ENCODE measurements at places on chromosomes 13 and 19.

DNA sequence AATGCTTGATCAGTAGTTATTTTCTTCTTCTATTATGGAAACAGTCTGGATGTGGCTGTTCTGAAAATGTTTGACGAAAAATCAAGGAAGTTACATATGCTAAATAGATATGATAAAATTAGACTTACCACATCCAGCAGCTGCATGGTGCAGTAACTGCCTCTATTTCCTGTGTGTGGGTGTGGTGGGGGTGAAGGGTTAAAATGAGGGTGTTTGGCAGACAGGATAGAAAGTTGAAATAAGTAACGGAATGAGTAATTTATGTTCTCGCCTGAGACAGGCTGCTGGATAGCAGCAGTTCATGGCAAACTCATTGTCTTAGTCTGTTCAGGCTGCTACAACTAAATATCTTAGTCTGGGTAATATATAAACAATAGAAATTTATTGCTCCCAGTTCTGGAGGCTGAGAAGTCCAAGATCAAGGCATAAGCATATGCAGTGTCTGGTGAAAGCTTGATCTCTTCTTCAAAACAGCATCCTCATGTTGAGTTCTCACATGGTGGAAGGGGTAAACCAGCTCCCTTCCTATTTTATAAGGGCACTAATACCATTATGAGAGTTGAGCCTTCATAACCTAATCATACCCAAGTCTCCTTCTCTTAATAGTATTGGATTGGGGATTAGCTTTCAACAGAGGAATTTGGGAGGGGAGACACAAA, 1248.9 kb downstream of the SLITRK5 start:
- no peak for DNase-seq

DNA sequence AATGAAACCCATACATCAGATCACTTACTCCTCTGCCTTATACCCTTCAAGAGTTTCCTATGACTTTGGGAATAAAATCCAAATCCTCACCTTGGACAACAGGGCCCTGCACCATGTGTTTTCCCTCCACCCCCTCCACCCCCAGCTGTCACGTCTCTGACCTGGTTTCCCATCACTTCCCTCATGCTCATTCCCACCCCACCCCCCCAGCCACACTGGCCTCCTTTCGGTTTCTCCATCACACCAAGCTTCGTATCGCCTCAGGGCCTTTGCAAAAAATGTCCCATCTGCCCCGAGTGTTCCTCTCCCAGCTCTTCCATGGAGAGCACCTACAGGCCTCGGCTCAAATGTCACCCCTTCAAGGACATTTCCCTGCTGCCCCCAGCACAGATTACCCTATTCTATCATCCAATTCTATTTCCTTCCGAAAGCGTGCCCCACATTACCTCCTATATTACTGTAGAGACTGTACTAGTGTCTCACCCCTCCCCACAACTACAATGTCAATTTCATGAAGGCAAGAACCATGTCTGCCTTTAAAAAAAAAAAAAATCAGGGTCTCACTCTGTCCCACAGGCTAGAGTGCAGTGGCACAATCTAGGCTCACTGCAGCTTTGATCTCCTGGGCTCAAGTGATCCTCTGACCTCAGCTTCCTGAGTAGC, 16.8 kb upstream of the FFAR2 start:
- no peak for DNase-seq

DNA sequence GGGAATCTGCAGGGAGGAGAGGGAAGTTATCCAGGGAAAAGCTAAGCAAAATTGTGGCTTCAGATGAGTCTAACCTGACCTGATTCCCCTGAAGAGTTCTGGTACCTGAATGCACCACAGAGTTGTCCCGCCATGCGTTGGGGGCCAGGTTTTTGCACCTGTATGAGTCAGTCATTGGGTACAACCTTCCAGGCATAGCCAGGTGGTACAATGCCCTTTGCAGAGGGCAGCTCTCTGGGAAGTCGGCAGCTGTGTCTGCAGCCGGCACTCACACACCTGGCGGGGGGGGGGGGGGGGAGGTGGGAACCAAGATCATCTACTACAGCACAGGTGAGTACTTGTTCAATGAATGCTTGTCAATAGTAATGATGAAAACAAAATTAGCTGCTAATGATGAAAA, 52.5 kb upstream of the GTF3A start:
- DNase-seq: no peak

DNA sequence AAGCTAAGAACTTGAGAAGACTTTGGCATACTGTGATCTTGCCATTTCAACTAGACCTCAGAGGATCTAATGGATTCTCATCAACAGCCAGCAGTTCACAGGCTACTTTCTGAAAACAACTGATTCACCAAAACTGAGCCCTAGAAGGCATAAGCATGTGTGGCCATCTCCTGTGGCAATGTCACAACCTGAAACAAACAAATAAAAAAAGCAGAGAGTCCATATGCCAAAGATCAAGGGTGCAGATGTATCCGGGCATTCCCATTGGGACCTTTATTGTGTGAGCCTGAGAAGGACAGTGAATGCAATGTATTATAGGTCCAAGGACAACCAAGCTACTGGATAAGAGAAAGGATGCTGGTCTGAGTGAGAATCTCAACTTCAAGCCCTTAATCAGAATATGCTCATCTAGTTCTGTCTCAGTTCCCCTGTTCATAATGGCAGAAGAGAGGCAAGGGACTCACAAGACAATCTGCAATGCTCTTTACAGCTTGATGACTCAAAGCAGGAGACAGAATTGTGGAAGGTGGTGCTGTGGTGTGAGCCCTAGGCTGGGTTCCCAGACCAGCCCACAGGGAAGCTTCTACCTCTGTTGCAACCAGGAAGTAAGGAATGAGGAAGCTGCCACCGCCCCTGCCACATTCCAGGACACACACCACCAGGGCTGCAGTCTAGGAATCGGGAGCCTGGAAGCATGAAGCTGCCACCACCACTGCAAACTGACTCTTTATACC, 133.7 kb downstream of the RAP2A start:
- DNase-seq: peak; percentile 46

GRCh38 chr13:62524498-62524897, 1108.8 kb upstream of the PCDH20 start:
- no peak for DNase-seq

All from fibroblast of skin of right quadriceps (primary cell).